Uterus (tissue), 4 donors: ENCODE measurements at places on chromosomes 4 and X. TPM values are rescaled to one million over a fixed set of nuclear protein-coding genes. Genes with fewer than 3 reads are reported as not detected.

Gene SLC7A11
- not detected for total RNA-seq

Gene BTK
- 5.9 TPM for total RNA-seq

Gene STAP1
- total RNA-seq = not detected

Gene HADH
- total RNA-seq = 32.0 TPM
